ENCODE measurements at places on chromosomes 5 and 9.

DNA sequence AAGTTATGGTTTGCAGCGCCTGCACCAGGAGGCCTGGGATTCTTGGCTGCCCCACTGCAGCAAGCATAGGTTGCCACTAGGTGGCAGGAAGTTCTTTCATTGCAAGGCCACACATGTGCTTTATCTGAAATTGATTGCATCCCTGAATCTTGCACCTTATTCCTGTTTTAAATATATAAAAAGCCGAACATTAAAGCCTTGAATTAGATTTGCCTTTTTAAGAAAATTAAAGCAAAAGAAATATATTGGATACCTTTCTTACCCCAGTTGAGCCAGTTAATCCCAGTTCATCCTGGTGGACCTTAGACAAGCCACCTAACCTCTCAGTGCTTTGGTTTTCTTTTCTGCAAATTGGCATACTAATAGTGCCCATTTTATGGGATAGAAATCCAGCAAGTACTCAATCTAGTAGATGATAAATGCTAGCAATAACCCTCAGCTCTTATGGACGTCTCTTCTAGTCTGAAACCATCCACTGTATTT lies 6.3 kb upstream of the TRMT10B start:
- peak; percentile 60 for DNase-seq

DNA sequence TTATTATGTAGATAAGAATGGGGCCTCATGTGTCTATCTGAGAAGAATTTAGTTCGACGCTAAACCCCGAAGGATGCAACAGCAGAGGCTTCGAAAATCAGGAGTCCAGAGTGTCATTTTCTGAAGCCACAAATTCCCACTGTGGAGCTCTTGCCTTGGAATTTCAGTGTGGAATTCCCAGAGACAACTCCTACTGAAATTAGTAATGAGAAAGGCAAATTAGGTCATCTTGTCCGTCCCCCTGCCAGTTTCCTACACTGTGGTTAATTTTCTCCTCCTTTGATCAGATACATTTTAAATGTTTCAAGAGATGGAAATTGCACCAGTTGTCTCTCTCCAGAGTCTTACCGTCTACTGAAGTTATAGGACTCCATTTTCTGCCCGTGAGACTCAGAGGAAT lies 633.6 kb downstream of the BNC2 start:
- peak; percentile 44 for DNase-seq

- DNase-seq: peak; percentile 11
These were observed 116.0 kb downstream of the AUH start for GRCh38 chr9:91245431-91246313.

DNA sequence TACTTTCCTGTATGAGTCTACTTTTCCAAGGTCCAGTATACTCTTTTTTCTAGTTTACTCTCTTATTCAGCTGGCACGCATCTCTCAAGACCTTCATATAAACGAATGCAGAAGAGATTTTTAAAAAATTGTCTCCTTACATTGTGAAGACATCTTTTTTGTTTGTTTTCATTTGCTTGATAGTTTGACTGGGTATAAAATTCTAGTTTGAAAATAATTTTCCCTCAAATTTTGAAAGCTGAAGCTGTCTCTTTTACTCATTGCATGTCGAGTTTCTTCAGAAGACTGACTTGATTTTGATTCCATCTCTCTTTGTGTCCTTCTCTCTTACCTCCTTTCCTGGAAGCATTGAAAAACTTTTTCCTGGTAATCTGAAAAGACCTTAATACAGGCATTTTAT lies 3.1 kb upstream of the PCDHB11 start:
- DNase-seq: no peak

DNA sequence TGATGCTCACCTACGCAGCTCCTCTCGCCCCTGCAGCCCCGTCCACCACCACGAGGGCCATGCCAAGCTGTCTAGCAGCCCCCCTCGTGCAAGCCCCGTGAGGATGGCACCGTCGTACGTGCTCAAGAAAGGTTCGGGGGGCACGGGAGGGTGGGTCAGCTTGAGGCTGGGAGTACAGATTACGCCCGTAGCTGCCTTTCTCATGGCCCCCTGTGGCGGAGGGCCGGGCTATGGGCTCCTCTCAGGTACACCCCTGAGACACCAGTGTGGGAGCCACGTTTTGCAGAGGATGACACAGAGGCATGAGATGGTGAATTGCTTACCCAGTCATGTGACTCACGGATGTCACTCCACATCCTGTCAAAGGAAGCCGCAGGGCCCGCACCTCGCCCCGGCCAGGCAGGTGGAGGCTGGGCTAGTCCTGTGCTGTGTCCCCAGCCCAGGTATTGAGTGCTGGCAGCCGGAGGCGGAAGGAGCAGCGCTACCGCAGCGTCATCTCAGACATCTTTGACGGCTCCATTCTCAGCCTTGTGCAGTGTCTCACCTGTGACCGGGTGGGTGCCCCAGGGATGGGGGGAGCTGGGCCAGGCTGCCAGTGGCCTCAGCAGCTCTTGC lies 33.7 kb downstream of the USP20 start:
- no peak for DNase-seq

- DNase-seq: no peak
These were observed 201.3 kb downstream of the C9orf152 start for GRCh38 chr9:110006657-110007056.

DNA sequence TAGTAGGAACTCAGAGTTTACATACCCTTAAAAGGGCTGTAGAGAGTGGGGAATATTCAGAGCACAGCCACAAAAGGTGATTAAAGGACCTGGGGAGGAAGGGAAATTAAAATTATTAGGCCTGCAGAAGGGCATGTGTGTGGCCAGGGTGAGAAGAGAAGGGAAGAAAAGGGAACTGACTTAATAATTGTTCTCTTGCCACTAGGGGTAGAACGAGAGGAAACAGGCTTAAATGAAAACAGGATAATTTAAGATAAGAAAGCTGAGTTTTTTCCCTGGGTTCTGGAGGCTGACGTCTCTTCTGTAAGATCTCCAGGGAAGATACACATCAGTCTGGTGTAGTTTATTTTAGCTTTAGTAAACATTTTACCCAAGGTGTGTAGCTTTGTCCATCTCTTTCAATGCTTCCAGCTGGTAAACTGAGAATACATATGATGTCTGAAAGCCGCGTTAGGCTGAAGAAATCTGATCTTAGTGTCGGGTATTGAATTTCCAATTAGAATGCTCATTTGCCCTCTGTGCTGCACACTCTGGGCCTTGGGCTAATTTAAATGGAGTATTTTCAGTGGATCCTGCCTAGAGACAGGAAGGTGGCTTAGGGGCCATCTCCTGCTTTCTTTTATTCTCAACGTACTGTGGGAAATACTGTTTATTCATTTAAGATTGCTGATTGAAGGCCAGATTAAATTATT lies 416.8 kb downstream of the TMEM38B start:
- DNase-seq: no peak

DNA sequence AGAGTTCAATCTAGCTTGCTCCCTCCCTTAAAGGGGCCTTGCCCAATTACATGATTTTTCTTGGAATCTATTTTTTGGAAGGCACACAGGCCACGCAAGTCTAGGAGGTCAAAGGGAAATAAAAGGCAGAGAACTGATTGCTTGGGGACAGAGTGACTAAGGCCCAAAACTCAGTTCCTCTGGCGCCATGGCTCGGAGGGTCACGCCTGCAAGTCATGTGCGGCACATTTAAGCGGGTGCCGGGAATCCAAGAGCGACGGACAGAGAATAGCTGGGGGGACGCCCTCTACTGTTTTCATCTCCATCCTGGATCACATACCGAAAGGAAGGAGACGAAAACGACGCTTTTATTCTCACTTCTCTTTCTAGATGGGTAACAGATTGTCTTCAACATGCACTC lies 78.6 kb downstream of the FREM1 start:
- no peak for DNase-seq

DNA sequence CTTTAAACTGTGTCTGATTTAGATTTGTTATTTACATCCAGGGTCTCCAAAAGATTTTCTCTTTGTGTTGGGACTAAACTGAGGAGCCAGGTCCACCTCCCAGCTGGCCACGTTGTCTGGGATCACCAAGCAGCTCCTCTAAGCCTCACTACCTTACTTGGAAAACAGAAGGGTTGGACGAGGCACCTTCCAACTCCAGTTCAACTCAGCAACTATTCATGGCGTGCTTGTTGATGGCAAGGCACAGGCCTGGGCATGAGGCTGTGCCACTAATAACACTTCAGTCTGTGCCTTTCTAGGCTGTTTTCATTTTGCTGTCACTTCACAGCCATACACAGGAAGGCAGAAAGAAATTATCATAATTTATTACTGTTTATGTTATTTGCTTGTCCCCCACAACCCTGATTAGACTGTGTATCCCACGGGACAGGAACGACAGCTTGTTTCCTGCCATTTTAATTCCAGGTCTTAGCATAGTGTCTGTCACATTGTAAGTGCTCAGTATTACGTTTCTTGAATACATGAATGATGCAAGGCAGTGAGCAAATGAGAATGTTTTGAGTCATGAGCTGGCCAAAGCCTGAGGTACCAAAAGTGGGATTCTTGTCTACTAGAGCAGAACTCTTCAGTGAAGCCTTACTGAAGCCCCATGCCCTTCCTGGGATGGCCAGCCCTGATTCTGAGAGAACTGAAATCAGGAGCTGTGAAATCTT lies 125.8 kb downstream of the GALNT10 start:
- peak; percentile 83 for DNase-seq

- peak; percentile 97 for DNase-seq
These were observed 39.3 kb upstream of the RAD23B start for GRCh38 chr9:107243742-107244141.
